ENCODE measurements at places on chromosomes 4 and X.

GRCh38 chrX:130714135-130714534 is 188.9 kb downstream of the ENOX2 start:
- no peak for DNase-seq

- DNase-seq: no peak
Measured at GRCh38 chrX:153864101-153864500, 21.9 kb downstream of the L1CAM start.

DNA sequence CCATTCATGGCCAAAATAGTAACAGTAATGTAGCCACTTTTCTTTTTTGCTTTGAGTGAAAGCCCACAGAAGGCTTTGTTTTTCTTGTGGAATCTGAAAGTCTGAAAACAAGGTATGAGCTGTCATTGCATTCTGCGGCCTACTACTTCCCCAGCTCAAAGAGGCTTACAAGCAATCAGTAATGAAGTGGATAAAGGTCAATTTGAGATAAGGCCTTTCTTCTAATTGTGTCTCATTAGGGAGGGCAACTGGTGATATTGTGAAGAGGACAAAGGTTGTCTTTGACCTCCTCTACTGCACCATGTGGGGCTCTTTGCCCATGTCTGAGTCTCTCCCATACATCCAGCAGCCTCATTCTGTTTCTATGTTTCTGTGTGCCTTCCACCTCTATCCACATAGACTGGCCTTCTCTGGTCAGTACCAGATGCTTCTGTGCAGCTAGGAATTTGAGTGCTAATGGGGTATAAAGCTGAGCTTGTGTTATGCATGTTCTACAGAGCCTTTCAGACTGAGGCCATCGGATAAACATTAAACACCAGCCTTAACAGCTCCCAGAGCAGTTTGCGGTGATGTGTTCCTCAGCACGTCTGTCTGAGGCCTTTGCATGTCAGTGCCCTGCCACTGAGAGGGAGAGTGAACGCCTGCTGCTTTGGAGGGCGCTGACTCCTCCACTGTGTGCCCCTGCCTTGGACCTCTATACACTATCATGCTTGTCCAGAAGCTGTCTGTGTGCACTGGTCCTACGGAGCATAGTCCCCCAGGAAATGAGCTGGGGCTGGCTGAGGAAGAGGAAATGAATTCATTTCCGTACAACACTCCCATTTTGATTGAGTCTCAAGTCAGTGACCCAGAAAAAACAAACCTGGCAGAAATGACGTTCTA is 80.2 kb downstream of the SH2D1A start:
- DNase-seq: no peak

DNA sequence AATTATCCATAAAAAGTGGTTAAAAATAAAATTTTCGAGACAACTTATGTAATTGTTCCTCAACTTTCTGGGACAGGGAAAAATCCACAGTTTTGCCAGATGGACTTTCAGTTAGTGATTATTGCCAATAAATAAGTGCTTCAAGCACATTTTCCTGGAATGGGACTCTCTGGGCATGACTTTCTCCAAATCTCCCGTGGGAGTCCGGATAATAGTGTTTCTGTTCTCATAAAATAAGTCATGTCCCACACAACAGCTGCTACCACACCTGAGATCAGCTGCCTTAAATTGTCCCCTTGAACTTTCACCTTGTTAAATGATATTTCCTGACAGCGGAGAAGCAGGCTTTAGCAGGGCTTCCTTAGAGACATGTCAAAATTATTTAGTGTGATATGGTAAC is 133.4 kb upstream of the NAP1L5 start:
- DNase-seq: no peak

- no peak for DNase-seq
Measured at GRCh38 chr4:7860600-7861163, 79.0 kb downstream of the AFAP1 start.

All from activated CD4-positive, CD25-positive, alpha-beta regulatory T cell treated with anti-CD3 and anti-CD28 coated beads, Interleukin-2, amount 50 U/mL, for 72 hours (primary cell).